ENCODE measurements at places on chromosomes 5 and 9.
A peak's percentile ranks its signal among the peaks of the same experiment; 100 is the strongest.

DNA sequence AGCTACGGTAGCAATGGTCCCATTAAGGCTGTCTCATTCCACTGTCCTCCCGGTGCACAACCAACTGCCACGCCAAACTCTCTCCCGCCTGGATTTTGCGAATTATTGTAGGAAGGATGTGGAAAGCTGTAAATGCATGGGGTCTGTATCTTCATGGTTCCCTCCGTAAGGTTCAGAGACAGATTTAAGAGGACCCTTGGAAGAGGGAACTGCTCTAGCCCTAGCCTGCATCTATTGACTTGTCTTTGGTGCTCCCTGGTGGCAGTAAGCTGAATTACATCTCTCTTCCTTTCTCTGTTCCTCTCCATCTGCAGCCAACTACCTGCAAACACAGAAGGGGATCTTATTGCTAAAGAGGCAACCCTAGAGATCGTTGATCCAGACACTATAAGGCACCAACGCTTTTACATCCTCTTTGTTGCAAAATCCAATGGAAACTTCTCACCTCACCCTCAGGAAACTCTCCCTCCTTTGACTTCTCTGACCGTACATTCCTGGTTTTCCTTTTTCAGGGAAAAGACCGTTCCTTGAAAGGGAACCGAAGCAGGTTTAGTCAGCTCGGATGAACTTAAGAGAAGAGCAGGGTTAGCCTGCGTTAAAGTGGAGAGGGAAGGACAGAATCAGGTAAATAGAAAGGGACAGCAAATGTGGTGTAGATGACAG lies 11.9 kb downstream of the CAPSL start:
- DNase-seq = peak; percentile 75

- DNase-seq = no peak
Observed at GRCh38 chr5:179732918-179733771, 523 bp downstream of the MAML1 start.

- DNase-seq = no peak
Observed at GRCh38 chr9:12544700-12545099, 148.5 kb upstream of the TYRP1 start.

GRCh38 chr5:14659821-14660607 lies 4.5 kb upstream of the OTULIN start:
- no peak for DNase-seq

DNA sequence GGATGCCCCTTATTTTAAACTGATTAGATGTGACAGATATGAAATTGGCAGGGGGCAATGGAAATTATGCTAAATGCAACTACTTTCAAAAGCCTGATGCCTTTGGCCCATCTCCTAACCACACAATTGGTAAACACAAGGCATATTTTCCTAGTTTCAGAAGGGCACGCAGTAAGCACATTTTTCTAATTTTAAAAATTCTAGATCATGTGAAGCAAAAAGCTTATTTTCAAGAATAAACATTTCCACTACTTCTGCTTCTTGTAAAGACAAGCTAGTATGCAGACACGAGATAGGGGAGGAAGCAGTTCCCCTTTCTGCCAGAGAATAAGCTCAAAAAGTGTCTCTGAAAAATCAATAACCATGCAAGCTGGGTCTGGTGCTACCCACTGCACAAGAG lies 67.7 kb downstream of the ABCA1 start:
- DNase-seq = no peak

DNA sequence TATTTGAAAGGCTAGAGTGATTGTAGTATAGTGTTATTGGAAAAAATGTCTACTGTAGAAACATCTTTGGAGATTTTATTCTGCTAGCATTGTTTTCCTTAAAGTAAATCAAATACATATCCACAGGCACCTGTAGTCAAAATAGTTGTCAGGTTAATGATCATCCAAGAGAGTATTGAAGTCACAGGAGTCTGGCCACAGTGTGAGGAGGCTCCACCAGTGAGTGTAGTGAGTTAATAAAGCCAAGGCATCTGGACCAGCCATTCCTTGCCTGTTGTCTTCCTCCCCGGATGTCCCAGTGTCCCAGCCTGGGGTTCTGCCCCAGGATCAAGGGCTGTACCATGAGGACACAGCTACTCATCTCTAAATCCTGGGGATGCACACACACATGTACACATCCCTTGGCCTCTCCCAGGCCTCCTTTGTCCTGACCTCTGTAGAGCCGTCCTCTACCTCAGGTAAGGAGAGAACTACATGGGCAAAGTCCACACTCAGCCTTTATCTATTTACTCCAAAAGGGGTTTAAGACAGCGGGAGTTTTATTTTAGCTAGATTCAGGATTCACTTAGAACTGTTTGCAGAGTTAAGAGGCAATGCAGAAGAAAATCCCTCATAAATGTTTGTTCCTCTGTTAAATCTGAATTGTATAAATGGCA lies 3.7 kb downstream of the PIK3R1 start:
- no peak for DNase-seq
